ENCODE measurements at places on chromosomes 2 and 18.

DNA sequence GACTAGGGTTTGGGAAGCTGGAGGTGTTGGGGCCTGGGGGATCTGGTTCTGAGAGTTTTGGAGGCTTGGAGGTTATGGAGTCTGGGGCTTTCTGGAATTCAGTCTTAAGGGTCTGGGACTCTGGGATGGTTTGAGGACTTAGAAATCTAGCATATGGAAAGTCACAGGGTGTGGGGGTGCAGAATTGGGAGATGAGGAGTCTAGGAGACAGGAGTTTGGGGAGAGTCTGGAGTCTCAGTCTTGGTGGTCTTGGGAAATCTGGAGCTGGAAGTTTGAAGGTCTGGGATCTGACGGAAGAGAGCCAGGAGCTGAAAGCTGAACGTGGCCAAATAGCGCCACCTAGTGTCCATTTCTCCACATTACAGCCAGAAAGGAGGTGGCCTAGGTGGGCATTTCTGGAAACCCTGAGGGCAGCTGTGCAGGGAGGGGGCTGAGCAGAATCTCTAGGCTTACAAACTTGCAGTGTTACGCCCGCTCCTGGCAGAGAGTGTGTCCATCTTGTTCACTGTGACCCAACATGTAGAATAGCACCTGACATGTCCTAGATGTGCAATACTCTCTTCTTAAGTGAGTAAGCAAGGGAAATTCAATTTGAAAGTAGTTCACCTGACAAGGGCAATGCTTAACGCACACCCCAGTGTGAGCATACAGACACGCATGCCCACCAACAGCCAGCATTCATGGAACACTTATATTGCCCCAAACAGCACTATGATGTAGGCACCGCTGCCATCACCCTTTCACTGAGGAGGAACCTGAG, 204.8 kb downstream of the TFCP2L1 start:
- peak; percentile 5 for DNase-seq

GRCh38 chr18:79706006-79706405, 26.4 kb downstream of the CTDP1 start:
- no peak for DNase-seq

GRCh38 chr2:20627712-20628380, 23.1 kb downstream of the HS1BP3 start:
- no peak for DNase-seq

- no peak for DNase-seq
Measured at GRCh38 chr18:28350821-28351220, 173.9 kb upstream of the CDH2 start.

DNA sequence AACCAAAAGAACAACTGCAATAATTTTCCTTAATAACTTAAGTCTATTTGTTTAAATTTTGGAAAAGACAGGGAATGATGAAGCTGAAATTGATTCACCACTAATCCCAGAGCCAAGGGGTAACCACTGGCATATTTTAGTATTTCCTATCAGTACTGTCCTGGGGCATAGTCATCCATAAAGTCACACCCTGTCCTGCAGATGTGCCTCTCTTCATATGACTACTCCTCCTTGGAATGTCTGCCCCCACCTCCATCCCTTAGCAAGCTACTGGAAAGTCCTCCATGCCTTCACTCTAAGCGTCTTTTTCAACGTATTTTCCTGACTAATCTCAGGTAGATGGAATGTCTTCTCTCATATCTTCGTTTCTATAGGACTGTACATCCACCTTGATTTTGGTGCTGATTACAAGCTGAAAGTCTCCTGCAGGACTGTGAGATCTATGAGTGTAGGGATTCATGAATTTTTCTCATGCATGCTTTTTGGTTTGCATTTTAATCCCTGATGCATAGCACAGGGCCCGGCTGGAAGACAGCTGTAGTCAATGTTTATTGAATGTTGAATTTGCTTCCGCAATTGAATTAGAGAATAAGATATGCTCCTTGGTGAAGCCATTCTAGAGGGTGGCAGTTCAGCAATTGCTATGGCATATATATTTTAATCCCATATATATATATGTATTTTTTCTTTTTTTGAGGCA, 85.6 kb downstream of the MOGAT1 start:
- no peak for DNase-seq

DNA sequence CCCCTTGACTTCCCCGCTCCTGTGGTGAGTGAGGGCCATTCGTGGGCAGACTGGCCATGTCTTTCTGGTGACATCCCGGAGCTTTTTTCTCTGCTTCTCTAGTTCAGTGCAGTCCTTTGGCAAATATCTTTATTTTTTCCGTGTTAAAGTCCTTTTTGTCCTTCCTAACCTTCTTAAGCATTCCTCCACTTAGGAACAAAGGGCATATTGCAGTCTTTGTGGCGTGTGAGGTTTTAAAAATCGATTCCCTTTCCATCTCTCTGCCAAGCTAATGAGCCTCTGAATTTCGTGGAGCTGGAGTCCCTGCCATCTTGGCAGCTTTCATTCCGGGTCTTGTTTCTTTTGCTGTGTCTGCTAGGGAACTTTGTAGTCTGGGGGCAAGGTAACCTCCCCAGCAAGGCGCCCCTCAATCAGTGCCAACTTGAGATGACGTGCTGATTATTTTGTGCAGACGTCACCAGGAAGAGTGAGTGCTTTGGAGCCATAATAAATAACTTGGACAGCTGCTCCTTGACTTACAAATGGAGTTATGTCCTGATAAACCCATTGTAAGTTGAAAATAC, 5.1 kb downstream of the CNNM3 start:
- no peak for DNase-seq

GRCh38 chr2:23390152-23390551, 5.2 kb downstream of the KLHL29 start:
- DNase-seq, result no peak

DNA sequence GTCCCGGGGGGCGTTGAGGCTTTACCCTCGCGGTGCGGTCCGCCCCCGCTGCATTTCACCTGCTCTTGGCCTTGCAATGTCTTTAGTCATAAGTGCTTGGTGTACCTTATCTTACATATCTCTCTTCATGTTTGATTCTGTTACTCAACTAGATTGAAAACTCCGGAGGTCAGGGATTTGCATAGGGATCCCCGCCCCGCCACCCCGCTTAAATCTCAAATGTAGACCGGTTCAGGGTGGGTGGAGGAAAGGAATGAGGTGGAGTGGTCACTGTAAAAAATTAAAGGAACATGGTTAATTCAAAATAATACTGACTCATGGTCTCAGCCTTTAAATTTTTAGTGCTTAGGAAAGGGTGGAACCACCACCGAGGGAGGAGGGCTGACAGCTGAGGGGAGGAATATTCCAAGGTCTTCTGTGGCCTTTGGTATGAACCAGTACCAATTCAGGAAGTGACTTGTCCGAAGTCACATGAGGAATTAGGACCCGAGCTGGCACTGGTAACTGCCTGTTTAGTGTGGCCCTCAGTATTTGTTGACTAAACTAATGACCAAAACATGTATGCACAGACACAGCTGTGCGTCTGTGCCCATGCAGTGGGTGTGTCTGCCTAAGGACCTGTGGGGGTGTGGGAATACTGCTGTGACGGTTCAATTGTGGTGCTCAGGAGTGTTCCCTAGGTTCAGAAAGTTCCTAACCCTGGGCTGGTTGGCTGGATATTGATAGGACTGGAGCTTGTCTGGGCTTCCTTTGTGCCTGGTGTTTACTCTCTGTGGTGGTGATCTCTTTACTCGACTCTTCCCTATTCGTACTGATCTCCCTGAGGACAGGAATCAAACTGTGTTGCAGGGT, 1.0 kb downstream of the PLEKHB2 start:
- no peak for DNase-seq

DNA sequence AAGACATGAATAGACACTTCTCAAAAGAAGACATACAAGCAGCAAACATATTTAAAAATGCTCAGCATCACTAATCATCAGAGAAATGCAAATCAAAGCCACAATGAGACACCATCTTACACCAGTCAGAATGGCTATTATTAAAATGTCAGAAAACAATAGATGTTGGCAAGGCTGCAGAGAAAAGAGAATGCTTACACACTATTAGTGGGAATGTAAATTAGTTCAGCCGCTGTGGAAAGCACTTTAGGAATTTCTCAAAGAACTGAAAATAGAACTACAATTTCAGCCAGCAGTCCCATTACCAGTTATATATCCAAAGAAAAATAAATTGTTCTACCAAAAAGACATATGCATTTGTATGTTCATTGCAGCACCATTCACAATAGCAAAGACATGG, 61.7 kb downstream of the STRADB start:
- no peak for DNase-seq

- no peak for DNase-seq
Measured at GRCh38 chr2:3146175-3146574, 231.4 kb downstream of the EIPR1 start.

DNA sequence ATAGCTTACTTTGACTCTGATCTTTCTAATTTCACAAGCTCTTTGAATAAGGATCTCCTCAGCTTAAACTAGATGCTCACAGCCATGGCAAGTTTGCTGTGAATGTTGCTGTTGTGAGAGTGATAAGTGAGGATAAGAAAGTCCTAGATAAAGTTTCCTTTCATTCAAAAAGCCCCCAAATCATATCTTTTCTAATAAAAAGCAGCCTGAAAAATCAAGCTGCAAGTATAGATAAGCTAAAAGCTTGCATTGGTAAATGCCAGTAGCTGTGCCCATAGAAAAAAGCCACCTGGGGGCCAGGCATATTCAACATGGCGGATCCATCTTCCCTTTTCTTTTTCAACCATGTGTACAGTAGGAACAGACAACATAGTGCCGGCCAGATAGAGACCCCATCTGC, 4.3 kb downstream of the NLRC4 start:
- no peak for DNase-seq

DNA sequence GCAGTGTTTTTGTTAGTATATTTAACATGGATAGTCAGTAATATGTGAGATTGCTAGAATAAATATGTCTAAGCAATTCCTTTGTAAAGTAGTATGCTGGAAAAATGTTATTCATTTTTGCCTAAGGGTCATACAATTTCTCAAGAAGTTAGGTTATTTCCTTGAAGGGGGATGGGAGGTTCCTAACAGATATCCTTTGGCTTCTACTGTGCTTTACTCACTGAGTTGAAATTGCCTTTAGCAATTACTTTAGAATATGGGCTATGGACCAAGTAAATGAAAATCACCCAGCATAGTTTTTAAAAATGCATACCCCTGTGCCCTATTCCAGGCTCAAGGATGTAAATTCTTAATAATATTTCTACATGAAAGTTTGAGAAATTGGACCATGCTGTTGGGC, 1386.4 kb upstream of the SLC39A10 start:
- DNase-seq, result no peak

GRCh38 chr2:41329040-41329439, 718.8 kb upstream of the PKDCC start:
- no peak for DNase-seq

GRCh38 chr2:198756166-198756565, 701.6 kb downstream of the SATB2 start:
- no peak for DNase-seq

- no peak for DNase-seq
Measured at GRCh38 chr2:86194751-86195054, 559 bp downstream of the IMMT start.

DNA sequence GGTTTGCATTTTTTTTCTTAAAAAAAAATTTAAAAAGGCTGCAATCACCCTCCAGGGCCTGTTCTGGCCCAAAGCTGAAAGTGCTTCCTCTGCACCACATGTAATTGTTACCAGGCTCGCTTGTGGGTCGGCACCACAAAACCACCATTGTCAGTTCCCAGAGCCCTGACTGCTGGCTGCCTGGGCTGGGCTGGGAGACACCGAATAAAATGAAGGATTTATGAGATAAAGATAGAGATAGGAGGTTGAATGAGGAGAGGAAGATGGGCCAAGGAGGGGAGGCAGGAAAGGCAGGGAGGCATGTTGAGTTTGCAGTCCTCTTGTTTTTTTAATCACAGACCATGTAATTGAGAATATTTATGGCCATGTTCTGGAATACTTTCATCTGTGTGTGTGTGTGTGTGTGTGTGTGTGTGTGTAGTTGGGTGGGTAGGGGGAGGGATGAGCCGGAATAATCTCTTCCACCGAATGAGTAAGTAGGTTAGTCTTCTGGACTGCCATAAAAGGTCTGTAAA, 14.7 kb downstream of the NRP2 start:
- no peak for DNase-seq

DNA sequence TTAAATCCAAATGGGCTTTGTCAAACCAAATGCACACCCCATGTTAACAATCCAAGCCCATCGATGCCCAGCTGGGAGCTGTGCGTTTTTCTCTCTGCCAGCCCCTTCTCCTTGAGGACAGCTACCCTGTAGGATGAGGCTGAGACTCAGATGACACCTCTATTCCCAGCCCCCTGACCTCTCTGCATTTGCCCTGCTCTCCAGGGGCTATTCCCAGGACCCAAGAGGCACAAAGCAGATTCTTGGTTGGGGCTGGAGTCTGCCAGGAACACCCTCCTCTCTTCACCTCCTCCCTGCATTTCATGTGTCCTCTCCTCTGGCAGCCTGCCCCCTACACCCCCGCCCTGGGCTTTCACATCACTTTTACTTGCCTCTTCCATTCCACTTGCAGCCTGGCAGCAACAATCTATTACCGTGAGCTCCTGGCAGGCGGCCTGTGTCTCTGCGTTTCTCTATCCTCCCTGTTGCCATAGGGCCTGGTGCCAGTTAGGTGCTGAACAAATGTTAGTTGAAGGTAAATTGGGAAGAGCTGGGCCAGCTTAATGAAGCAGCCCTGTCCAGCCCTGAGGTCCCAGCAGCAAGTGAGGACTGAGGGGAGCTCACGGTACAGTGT, 51.8 kb downstream of the ADD2 start:
- DNase-seq, result no peak

GRCh38 chr2:166665991-166666940, 172.2 kb upstream of the SCN7A start:
- no peak for DNase-seq

- no peak for DNase-seq
Measured at GRCh38 chr18:31156821-31157763, 5.6 kb downstream of the DSC1 start.

DNA sequence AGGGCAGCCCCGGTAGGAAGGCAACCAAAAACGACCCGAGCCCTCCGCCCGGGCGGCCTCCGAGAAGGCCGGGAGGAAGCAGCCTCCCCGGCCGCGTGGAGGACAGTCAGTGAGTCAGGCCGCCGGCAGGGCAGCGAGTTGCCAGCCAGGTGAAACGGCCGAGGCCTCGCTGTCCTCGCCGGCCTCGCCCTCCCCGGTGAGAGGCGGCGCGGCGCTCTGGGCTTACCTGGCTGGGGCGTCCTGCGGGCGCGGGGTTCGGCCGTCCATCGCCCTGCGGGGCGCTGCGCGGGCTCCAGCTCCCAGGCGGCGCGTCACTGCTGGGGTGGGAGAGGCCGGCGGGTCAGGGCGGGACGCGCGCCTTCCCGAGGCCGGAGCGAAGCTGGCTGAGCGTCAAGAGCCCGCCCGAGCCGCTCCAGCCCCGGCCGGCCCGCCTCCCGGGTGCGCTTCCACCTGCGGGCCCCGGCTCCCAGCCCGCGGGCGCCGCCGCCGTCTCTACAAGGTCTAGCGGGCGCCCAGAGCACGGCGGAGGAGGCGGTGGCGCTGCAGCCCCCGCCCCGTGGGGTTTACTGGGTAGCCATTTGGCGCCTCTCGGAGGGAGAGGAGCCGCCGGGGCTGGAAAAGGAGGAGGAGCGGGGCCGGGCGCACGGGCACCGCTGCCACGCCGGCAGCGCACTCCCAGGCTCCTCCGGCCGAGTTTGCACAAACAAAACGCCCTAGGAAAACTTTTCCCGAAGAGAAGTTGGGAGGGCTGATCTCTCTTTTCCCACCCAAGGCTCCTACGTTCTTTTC, 499 bp downstream of the COBLL1 start:
- DNase-seq, result peak; percentile 56
